Esophagus squamous epithelium (tissue), 5 donors: ENCODE measurements at places on chromosomes 5 and 9.

DNA sequence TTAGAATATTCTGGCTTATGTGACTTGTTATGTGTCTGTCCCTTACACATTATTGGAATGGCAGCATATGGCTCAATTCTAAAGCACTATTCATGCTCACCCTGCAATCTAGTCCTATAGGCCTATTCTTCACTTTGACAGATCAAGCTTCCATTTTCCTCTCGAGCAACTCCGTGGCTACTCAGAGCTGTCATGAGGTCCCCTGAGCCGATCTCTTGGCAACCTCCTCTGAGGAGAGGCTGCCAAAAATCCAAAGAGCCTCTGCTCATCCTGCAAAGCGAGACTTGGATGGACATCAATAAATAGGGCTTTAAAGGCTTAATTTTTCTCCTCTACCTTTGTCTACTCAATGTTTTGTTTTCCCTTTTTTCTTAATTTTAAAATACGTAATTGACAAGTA, 163.8 kb downstream of the GABRB2 start:
- no peak for DNase-seq

DNA sequence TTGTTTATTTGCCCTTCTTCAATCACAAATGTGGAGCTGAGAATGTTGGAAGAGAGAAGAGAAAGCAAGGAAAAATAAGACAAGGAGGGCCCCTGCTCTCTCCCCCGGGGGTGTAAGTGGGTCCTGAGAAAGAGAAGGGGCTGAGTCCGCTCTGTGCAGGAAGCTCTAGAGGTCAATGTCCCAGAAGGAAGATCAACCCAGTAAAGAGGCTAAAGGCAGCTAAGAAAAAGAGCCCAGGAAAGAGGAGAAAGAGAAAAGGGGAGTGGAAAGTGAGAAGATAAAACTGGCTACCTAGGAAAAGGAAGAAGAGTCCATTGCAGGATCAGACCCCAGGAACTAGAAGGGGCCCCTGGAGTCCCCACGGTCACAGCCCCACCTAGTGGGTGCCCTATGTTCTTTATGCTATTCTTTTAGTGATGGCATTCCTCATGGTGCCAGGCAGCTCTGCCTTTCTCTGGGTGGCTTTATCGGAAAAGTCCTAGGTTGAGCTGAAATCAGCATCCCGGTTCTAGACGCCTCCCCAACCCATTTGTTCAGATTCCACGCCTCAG, 583.4 kb downstream of the ACTL7B start:
- DNase-seq = no peak

DNA sequence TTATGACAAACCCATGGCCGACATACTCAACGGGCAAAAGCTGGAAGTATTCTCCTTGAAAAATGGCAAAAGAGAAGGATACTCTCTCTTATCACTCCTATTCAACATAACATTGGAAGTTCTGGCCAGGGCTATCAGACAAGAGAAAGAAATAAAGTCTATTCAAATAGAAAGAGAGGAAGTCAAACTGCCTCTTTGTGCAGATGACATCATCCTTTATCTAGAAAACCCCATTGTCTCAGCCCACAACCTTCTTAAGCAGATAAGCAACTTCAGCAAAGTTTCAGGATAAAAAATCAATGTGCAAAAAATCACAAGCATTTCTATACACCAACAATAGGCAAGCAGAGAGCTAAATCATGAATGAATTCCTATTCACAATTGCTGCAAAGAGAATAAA, 1799.9 kb upstream of the ACO1 start:
- DNase-seq = no peak

DNA sequence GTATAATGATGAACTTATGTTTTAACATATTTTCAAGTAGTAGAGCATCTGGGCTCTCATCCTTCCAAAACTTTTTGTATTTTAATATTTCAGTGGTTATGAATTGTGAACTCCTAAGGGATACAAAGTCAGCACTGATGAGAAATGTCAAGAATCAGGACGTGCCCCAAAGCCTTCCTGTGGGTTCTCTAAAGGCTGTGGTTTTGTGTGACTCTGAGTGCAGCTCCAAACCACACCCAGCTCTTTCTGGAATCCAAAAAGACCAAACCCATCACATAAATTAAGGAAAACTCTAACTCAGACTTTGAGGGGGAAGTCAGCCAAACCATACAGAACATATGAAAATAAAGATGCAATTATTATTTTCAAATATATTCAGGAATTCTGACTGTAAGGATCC, 40.8 kb upstream of the SMU1 start:
- DNase-seq = no peak

GRCh38 chr5:149724130-149724840, 5.8 kb upstream of the PPARGC1B start:
- no peak for DNase-seq

DNA sequence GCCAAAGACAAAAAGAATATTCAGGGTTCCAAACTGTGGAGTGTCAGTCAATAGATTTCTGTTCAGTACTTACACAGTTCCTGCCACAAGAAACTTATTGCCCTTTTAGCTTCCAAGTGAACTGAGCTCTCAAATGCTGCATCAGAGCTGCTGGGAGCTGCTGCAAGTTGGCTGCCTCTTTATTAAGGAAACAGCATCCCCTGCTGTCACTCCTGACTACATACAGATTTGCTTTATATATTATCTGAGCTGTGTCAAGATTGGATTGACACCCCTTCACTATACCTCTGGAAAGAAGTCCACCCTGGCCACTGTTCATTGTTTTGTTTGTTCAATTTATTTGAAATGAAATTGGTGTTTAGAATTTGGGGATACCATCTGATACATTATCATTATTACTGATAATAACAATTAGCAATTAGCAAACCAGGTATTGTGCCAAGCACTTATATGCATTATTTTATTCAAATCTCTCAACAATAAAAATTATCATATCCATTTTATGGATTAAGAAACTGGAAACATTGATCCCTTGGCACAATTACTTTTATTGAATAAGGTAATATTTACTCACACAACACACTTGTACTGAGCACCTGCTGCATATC, 16.4 kb upstream of the C5orf58 start:
- no peak for DNase-seq

DNA sequence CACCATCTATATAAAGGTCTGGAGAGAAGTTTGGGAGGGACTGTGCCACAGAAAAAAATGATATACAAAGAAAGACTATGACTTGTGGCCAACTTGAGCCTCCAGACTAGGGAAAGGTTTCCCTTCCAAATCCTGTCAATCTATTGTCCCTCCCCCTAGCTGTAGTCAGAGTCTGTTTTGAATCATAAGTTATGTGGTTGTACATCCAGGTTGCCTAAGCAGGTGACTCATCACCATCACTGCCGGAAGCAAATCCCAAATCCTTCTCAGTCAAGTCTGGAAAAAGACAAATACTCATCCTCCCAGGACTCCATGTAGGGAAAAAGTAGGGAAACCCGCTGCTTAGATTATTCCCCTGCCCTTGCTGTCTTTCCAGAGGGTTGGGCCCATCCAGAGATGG, 235.7 kb downstream of the CDK5RAP2 start:
- no peak for DNase-seq

GRCh38 chr5:33504570-33504969, 63.8 kb downstream of the TARS1 start:
- DNase-seq = no peak

DNA sequence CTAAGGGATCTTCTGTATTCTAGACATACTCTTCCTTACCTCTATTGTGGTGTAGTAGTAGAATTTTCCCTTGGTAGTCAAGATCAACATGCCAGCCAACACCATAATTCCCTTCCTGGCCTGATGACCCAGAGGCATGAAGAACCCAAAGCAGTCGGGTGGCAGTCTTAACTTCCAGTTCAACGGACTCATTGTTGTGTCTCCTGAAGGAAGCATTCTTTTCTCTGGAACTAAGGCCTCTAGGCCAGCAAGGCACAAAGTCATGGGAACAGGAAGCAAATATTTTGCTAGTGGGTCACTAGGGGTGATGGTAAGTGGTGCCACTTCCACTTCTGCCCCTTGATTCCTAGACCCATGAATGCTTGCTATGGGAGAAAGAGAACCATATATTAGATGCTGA, 55.2 kb upstream of the DAPK1 start:
- DNase-seq = no peak

- no peak for DNase-seq
Measured at GRCh38 chr9:90838098-90838497, 36.5 kb downstream of the SYK start.

DNA sequence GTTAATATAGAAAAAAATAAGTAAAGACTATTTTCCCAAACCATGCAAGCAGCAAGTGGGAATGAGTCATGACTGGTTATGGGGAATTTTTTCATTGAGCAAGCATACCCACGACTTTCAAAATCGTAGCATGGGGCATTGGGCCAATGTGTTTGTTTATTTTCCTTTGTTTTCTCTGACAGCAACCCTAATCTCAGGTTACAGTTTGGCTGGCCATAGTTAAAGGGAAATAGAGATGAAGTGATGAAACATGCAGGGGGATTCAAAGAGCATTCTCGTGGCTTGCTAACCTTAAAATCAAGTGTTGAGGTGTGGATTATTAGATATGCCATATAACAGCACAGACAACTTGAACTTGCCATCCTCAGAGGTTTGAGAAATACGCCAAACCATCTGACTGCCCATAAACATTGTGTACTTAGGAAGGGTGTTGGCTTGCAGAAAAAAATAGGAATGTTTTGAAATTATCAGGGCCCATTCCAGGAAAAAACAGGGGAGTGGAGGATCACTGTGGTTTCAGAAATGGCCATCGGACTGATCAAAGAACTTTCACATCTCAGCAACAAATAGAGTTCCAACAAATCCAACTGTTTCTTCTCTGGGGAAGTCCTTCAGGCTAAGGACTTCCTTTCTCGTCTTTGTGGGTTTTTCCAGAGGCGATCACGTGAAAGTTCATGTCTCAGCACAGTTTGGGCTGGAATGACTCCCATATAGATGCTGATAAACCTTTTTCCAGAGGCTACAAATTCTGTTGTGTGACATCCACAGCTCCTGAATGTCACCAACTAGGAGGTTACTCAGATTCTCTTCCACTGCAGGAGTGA, 259.1 kb downstream of the SYK start:
- DNase-seq = no peak

- no peak for DNase-seq
Measured at GRCh38 chr5:1332461-1333001, 12.4 kb downstream of the CLPTM1L start.
